ENCODE measurements at places on chromosomes 13 and 19. TPM values are rescaled to one million over a fixed set of nuclear protein-coding genes. Genes with fewer than 3 reads are reported as not detected.

The CYP4F3 gene
- total RNA-seq: not detected

The IGFL3 gene
- not detected for total RNA-seq

The ZFP82 gene
- 8.5 TPM for total RNA-seq

The WDR88 gene
- total RNA-seq: not detected

The TUBB4A gene
- not detected for total RNA-seq

The FRY gene
- 28.3 TPM for total RNA-seq

The TMEM150B gene
- not detected for total RNA-seq

The CD37 gene
- not detected for total RNA-seq

The AXL gene
- total RNA-seq: 448 TPM

The AP1M2 gene
- not detected for total RNA-seq

The PHF11 gene
- 16.5 TPM for total RNA-seq

The PODNL1 gene
- 3.2 TPM for total RNA-seq

The STAP2 gene
- total RNA-seq: 2.2 TPM
